ENCODE measurements at places on chromosomes 1 and 21.

DNA sequence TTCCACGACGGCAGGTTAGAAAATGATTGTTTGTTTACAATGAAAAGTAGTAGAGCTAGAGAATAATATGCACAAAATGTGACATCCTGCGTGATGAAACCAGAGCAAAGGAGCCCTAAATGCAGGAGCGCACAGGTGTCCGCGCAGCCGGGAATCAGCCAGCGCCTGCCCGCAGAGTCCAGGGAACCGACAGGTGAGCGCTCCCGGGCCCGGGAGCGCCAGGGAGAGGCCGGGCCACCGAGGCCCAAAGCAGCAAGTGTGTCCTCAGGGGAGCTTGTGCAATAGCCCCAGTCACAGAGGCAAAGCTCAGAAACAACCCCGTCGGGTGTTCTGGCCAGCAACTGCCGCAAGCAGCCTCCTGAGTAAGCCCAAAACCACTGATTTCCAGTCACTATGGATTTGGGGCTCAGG, 789 bp upstream of the GALE start:
- DNase-seq, result no peak

- DNase-seq, result no peak
Observed at GRCh38 chr1:185284116-185284515, 32.9 kb downstream of the IVNS1ABP start.

DNA sequence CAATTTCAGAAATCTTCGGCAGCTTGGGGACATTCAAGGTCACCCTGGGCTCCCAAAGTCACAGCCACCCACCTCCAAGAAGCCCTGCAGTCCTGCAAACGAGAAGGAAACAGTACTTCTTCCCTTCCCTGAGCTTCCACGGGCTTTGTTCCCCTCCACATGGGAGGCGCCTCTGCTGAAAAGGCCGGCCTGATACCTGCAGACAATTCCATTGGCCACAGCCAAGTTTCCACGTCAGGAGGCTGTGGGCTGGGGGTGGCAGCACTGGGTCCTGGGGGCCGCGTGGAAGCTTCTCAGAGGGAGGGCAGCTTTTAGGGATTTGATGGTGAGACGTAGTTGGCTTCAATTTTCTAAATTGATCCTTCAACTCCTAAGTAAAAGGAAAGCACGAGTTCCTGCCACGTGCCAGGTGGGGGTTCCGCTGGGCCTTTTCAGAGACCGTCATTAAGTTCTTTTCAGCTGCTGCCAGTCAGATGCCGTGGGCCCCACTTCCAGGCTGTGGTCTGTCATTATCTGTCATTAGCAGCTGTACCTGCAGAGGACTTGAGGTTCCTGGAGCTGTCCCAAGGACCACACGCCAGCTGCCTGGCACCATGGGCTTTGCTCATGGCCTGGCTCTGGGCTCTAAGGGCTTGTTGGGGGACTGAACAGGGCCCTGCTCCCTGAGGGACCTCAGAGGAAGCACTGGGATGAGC, 98.7 kb downstream of the CRYAA start:
- no peak for DNase-seq

GRCh38 chr1:160755911-160756848, 17.1 kb downstream of the SLAMF7 start:
- no peak for DNase-seq

DNA sequence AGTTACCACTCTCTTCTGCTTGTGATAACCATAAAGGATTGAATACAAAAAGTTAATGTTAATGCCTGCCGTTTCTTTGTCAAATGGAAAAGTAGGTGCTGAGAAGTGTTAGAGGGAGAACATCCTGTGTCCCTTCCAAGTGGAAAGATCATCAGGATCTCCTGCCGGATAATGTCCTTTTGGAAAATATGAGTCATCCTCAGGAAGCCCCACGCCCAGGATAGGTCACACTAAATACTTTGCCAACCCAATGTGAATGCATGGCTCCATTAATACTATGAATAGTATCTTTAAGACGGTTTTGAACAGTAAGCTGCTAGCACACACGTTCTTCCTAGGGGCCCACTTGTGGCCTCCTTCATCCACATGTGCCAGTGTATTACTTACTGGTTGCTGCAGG, 279.5 kb downstream of the ZNF326 start:
- DNase-seq, result no peak

- no peak for DNase-seq
Observed at GRCh38 chr1:216997831-216998230, 274.6 kb upstream of the ESRRG start.

- no peak for DNase-seq
Observed at GRCh38 chr1:4395158-4395557, 259.3 kb upstream of the AJAP1 start.

GRCh38 chr1:54227891-54228310, 27.9 kb downstream of the MRPL37 start:
- DNase-seq, result no peak

DNA sequence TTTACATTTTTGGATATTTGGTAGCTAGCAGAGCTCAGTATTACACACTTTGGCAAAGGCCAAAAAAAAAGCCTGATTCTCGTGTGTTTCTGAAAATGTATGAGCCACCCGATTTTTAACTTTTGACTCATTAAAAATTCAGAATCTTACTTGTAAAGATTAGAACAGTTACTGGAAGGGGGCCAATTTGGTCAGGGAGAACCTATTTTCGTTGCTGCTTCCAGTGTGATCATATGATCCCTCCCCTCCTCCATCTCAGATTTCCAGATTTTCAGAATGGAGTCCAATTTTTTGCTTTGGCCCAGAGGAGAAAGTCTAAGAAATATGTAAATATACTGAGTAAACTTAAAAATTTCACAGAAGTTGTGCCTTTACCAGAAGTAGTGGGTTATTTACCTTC, 3.2 kb upstream of the OR2AK2 start:
- DNase-seq, result no peak

GRCh38 chr21:42560517-42561179, 47.0 kb downstream of the SLC37A1 start:
- no peak for DNase-seq

DNA sequence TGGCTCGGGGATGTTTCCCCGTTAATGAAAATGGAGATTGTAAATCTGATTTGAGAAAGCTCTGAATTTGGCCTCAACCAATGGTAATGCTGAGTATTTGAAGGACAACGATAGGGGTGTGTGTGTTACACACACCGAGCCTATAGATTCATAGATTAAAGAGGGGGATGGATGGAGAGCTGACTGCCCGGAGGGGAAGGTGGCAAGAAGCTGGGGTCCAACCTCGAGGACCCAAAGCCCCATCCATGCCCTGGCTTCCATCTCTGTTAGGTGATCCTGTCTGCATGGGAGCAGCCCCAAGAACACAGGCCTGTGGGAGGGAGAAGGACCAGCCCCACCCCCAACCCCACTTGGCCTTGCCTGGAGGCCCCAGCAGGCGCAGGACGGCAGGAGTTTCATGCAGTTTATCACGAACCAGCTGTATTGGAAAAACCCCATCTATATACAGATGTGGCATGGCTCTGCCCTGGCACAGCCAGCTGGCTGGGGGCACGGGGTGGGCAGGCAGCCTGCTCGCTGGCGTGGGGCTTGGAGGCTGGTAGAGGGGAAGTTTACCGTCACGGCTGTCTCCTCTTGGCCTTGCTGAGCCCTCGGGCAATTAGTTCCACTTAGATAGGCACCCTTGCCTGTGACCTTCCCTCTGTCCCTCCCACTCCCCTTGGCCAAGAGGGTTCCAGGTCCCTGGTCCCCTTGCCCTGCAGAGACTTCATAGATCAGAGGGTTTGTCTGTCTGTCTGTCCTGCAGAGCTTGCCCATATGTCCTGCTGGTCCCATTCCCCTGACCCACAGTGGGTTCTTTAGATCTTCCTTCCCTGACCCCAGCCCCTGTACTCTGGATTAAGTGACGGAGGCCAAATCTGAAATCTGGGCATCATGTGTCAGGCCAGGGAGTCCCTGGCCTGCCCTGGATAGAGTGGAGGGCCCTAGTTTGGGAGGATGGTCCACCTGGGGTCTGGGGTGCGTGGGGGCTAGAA, 3.0 kb downstream of the HSPB7 start:
- DNase-seq, result no peak

DNA sequence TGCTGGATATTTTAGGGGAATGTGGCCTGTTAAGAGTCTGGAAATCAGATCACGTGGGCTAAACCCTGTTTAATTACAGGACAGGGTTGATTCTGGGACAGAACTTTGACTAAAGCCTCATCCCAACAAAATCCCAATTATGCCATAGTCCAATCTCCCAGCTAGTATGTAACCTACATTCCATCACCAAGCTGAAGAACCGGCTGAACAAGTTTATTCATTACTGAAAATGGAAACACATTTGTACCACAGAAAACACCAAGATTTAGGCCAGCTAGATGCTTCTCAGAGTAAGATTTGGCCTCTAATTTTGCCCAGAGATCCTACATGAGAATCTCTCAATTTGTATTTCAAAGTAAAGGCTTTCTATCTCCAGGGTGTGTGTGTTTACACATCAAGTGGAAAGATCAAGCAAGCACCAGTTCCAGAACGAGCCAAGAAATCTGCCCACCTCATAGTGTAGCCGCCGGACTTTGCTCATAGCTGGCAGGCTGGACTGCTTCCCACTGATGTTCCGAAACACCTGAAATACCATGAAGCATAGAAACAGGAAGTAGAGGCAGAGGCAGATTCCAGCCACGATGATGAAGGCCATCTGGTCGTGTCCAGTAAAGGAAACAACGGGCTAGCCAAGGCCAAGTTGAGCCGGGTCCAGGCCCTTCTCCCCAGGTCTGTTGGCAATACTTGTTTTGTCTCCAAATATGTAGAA, 86.8 kb downstream of the WLS start:
- DNase-seq, result no peak

DNA sequence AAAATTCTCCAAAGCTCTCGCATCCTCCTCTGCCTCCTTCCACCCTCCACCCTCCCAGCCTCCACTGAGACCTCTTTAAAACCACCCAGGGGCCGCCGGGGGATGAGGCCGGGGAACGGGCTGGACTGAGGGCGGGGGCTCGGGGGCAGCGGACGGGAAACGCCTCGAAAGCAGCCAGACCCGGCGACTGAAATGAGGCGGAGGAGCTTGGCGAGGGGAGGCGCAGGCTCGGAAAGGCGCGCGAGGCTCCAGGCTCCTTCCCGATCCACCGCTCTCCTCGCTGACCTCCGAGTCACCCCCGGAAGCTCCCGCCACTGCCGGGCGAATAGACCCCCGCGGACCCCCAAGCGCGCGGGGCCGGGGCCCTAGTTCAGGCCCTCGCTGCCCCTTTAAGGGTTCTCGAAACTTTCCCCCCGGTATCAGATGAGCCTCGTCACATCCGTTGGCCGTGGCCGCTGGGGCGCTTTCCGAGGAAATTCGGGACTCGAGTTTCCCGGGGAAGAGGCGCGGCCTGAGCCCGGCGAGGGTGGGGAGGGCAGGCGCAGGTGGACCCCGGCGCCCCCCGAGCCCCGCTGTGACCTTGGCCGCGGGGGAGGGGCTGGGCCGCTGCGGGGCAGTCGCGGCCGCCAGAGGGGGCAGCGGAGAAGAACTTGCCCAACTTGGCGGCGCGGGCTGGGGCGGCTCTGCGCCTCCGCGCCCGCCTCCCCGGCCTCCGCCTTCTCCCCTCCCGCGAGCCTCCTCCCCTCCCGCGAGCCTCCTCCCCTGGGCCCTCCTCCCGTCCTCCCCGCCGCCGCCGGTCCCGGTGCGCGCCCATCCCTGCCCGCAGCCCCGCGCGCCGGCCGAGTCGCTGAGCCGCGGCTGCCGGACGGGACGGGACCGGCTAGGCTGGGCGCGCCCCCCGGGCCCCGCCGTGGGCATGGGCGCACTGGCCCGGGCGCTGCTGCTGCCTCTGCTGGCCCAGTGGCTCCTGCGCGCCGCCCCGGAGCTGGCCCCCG, at the start of gene BACE2:
TSS of gene BACE2 (plus strand) at position 813 of the 995 bp plus-strand sequence. CDS start at position 917, 104 bp downstream.
- DNase-seq, result peak; percentile 37

DNA sequence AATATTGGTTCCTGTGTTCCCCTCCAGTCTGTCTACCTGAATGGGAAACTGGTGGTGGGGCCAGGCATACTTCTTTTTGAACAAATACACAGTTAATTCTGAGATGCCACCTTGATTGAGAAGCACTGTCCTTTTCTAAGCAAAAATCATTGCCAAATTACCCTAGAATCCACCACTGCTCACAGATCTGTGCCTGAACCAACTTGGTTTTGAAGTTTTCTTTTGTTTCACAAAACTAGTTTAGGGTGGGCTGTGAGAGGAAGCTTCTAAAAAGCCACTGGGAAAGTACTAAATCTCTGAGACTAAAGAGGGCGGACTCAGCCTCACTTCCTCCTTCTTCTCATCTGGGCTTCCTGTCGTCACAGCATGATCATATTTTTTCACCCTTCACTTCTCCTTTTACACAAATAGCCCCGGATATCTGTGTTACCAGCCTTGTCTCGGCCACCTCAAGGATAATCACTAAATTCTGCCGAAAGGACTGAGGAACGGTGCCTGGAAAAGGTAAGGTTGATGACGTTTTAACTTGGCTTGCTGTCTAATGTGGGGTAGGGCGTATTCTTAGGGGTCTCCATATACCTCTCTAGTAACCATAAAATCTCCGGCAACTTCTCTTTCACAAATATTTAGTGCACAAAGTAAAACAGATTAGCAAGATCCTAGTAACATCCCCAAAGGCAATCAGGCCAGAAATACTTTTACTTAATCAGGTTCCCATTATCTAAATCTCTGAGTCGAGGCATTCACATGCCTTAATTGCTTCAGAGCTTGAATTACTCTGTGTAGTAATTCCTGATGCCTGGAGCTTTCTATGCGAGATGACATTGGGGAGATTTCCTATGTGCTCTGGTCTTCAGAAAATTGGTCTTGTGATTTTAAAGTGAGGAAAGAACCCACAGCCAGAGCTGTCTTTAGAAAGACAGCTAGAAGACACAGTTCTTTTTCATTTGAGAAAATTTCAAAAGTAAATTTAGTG, at the start of gene CD53:
TSS of gene CD53 (plus strand) at position 404 of the 976 bp plus-strand sequence. CDS start 18,261 bp downstream, outside the sequence.
- no peak for DNase-seq

- DNase-seq, result peak; percentile 35
Observed at GRCh38 chr1:183609313-183609712, 19.1 kb upstream of the NCF2 start.

DNA sequence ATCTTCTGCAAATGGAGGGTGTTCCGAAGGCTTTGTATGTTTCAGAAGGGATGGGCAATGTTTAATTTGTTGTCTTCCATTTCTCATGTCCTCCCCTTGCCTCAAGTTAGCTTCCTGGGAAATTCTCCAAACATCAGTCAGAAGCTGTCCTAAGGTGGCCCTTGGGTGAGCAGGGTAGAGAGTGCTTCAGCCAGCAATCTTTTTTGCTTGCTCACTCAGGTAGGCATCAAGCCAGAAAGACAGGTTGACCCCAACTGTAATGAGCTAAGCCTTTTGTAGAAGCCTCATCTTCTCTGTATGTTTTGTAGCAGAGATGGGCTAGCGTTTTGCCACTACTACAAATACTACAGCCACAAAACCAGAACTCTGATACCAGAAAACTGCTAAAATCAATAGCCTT, 321.5 kb upstream of the FAM78B start:
- DNase-seq, result no peak

Data from caudate nucleus (tissue), 63 donors.